Right atrium auricular region (tissue), 2 donors: ENCODE measurements at places on chromosomes 5 and 9.

GRCh38 chr9:127518091-127518856 is 67.0 kb downstream of the LRSAM1 start:
- no peak for DNase-seq

DNA sequence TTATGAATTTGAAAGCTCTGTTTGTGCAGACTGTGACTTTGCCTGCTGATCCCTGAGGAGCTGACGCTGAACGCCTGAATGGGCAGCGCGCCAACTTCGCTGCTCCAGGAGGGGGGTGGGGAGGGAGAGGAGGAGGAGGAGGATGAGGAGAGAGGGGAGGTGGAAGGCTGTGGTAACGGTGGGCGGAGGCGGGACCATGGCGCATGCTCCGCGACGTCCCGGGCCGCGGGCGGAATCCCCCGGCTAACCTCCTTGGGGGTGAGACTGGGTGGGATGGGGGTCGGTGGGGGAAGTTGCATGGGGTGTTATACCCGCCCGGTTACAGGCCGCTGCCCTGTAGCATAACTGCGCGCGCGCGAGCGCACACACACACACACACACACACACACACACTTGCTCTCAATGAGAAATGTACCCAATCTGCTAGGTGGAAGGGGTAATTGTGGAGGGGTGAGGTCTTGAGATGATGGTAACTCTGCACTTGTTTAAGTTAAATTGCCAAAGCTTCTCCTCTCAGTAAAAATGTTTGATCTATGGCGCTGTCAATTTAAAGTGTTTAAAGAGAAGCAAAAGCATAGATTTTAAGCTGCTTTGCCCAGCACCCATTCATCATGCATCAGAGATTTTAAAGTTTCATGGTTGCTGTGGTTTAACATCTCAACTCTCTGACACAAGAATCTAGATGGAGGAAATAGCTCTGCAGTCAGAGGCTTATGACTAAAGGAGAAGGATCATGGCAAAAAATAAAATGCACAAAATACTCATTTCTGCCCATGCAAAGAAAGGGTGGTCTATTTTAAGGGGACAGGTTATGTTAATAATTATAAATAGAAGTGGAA is 76.6 kb upstream of the TBCA start:
- no peak for DNase-seq

- no peak for DNase-seq
Observed at GRCh38 chr9:29773676-29774075, 2200.4 kb upstream of the C9orf72 start.

GRCh38 chr5:147509710-147510651 is at the start of gene DPYSL3:
Gene DPYSL3, minus strand, starts transcription at chr5:147510068. Its CDS starts 210 bp downstream, at chr5:147509858.
- DNase-seq = peak; percentile 81

DNA sequence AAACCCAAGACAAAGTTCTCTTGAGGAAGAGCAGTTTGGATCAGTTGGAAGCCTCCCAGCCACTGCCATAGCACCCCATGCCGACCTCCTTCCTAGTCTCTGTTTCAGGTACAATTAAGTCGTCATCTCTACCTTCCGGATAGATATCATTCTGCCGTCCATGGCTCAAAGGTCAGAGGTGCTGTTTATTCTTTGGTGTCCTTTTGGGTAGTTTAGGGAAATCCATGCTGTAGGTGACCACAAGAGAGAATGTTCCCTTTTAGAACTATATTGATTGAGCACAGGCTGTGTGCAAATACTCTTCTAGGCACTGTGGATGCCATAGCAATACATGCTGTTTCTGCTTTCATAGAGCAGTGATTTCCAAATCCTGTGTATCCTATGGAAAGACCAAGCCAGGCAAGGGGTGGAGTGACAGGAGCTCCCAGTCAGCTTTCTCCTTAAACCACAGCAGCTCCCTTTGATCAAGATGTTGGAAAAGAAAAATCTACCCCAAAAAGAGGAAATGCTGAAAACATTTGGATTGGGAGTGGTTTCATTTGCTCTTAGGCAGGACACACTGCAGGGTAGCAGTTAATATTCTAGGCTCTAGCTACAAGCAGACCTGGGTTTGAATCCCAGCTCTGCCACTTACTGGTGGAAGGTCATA is 127.9 kb downstream of the PALM2AKAP2 start:
- no peak for DNase-seq

DNA sequence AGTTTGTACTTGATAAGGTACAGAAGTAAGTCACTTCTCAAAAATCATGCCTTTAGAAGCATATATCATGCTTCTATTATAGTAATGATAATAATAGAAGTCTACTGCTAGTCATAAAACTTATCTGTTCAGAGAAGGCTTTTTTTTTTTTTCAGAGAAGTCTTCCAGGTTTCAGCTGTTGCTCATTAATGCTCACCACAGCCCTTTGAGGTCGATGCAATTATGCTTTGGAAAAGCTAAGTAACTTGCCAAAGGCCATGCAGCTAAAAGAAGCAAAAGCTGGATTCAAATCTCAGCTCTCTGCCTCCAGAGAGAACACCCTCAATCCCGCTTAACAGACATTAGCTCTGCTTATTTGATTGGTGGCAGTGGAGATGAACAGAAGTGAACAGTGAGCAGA is 150.8 kb downstream of the DOCK8 start:
- DNase-seq = no peak

GRCh38 chr9:12065050-12065449 is 628.1 kb upstream of the TYRP1 start:
- DNase-seq = no peak

- no peak for DNase-seq
Observed at GRCh38 chr9:83520292-83520691, 17.9 kb downstream of the FRMD3 start.

DNA sequence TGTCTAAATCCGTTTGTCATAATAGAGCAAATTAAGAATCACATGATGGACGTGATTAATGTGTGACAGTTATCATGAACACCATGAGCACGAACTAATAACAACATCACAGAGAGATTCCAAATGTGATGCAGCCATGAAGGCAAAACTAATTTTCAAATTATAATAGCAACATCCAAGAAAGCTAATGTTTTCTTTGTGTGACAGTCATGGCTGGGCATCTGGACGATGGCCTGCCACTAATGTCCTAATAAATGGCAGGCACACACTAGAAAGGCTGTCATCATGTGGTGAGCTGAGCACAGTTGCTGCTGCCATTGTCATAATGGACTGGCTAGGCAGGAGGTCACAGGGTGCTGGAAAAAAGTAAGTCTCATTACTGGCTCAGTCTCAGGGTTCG is 280.0 kb upstream of the EFNA5 start:
- no peak for DNase-seq

- no peak for DNase-seq
Observed at GRCh38 chr9:111668026-111668573, 6.7 kb downstream of the GNG10 start.

DNA sequence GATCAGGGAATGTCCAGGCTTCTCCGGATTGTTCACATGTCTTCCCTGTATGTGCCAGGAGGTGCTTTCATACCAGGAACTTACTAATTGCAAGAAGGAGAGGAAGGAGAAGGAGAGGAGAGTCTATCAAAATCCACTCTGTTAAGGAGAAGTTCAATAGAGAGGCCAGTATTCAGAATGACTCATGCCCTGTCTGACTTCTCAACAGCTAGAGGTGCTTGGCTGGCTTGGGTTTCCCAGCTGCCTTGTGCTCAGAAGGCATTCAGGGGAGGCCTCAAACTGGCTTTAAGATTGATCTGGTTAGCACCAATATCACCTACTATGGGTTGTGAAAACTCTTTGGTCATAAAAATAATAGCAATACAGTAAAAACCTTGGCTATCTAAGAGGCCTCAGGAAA is 167.9 kb upstream of the GLRA1 start:
- no peak for DNase-seq

DNA sequence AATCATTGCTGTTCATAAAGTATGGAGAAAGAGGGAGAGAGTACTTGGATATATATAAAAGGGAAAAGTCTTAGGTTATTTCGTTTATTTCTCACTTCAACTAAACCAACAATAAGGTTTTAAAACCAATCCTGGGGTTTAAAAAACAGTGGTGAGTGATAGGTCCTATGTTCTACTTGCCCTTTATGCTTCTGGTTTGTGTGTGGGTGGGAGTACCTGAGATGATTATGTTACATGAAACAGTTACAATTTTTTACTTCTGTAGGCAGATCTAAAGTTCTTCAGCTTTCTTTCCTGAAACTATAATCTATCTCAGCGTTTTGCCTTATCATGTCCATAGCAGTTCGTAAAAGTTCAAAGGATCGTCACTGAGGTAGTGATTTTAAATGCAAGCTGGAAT is 49.2 kb downstream of the STX17 start:
- no peak for DNase-seq

DNA sequence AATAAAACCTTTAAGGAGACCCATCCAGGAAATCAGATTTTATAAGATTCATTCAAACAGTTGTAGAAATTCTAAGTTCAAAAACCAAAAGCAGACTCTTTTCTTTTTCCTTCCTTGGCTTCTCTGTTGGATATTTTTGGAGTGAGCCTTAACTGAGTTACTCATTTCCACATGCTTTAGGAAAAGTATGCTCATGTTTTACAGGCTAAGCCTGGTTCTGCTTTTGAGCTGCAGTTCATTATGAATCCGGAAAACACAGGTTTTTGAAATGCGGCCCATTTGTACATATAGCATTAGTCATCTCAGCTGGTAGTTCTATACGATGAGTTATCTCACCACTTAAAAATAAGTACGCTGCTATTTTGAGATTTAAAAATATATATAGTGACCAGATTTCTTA is 156.6 kb upstream of the DMRT1 start:
- no peak for DNase-seq

DNA sequence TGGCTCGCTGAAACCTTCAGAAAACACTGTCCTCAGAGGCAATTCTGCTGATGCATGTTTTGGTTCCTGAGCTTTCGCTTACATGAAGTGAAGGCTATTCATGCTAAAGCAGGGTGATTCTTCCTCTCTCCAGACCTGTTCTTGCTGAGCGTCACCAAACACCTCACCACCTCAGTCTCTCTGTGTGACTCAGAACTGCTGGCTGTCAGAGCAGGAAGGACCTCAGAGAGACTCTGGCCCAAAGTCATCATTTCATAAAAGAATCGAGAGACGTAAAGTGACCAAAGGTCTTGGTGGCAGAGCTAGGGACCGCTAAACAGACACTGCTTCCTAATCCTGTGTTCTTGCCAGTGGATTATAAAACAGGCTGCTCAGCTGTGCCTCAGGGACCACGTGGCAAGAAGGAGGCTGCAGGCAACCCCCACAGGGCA is 73.8 kb downstream of the LHFPL2 start:
- no peak for DNase-seq

DNA sequence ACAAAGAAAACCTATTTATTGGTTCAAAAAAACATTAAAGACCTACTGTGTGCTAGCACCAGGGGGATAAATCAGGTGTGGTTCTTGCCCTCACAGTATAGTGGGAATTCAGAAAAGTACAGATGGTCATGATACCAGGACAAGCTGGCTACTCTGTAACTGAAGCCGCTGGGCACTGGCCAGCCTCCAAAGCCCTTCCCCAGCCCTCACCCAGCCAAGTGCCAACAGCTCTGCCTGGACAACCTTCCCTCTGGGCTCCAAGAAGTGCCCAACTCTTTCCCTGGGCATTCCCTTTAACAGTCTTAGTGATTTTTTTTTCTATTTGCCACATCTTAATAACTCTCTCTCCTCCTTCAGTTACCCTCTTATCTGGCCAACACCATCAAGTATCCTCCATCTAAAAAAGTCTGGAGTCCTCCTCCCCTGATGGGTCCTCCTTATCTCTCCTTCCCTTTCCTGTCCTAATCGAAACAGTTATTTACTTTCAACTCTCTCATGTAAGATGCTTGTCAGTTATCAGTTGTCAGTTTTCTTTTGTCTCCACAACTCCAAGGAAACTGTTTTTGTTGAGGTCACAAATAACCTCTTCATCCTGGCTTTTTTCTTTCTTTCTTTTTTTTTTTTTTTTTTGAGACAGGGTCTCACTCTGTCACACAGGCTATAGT is 13.3 kb upstream of the SEPTIN8 start:
- DNase-seq = no peak

- no peak for DNase-seq
Observed at GRCh38 chr5:81182396-81183390, 50.4 kb upstream of the CKMT2 start.

- no peak for DNase-seq
Observed at GRCh38 chr5:45532826-45533624, 163.2 kb downstream of the HCN1 start.

- DNase-seq = no peak
Observed at GRCh38 chr5:1930880-1931603, 48.3 kb upstream of the IRX4 start.
